Activated CD4-positive, alpha-beta T cell treated with anti-CD3 and anti-CD28 coated beads, Interleukin-2, amount 50 U/mL, for 4 hours (primary cell): ENCODE measurements at places on chromosomes 12 and 14.

DNA sequence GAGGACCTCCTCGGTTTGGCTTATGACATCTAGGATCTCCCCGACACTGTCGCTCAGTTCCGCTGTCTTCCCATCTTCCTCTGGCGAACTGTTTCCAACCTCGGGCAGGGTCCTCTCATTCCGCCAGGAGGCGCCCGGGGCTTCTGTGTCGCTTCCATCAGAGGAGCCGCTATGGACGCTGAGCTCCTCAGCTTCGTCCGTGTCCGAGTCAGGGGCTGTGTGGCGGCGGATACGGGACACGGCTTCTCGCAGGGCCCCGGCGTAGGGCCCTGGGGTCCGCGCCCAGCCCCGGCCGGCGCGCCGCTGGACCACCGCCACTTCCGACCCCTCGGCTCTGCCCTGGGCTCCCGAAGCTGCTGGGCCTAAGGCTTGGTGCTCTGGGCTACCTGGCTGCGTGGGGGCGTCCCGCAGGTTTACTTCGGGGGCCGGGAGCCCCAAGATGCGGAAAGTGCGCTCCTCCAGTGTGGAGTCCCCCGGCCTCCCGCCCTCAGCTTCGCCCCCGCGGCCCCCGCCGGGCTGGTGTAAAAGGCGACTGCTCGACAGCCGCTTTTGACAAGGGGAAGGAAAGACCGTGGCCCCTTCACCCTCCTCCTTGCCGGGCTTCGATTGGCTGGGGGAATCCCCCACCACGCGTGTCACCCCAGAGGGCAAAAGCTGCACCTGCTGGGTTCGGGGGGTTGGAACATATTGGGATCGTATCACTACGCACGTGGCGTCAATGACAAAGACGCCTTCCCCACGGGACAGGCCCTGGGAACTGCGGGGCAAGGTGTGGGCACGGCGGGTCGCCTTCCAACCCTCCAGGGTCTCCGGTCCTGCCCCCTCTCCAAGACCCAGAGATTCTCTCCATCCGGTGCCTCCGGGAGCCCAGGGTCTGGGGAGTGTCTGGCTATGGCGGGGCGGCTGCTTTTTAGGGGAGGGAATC is 2.1 kb downstream of the DDN start:
- peak; percentile 61 for DNase-seq

GRCh38 chr14:100341301-100342031 is 18.3 kb downstream of the SLC25A47 start:
- DNase-seq, result no peak

GRCh38 chr12:47725893-47726292 is 603 bp upstream of the ENDOU start:
- DNase-seq, result no peak

GRCh38 chr12:92363295-92364146 is 217.9 kb upstream of the BTG1 start:
- peak; percentile 39 for DNase-seq

GRCh38 chr12:121139286-121139685 is 6.6 kb downstream of the P2RX7 start:
- no peak for DNase-seq

DNA sequence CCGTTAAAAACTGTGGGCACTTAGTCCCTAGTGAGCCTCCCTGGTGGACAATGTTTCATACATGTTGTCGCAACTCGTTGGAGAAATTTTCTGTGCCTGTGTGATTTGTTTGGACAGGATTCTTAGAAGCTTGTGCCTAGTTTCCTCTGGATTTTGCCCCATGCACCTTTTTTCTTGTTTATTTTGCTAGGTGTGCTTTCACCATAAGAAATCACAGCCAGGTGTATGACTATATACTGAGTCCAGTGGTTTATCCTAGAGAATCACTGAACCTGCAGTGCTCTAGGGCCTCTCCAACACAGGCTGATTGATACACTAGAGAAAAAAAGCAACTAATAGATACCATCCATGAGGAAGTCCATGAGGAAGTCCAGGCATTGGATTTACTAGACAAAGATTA is 33.1 kb upstream of the OASL start:
- no peak for DNase-seq

- DNase-seq, result no peak
These were observed 74.4 kb downstream of the NTF3 start for GRCh38 chr12:5506295-5506694.

GRCh38 chr14:94364964-94365363 is 23.4 kb downstream of the SERPINA1 start:
- DNase-seq, result no peak

DNA sequence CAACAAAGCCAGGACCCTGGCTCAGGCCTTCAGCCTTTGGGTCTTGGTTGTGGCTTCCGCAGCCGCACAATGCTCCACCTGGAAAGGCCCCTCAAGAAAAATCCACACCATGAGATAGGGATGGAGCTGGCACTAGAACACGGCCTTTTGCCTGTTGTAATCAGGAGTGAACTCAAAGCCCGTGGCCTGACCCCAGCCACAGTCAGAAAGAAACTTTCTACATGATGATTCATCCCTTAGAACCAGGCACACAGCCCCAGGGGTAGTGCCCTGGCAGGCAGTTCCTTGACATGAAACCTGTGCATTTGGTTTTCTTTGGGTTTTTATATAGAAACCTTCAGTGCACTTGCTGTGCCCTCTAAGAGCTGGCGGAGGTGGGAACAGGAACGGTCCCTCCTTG is 5.1 kb downstream of the CLMN start:
- no peak for DNase-seq
